ENCODE measurements at places on chromosomes 11 and 22.

DNA sequence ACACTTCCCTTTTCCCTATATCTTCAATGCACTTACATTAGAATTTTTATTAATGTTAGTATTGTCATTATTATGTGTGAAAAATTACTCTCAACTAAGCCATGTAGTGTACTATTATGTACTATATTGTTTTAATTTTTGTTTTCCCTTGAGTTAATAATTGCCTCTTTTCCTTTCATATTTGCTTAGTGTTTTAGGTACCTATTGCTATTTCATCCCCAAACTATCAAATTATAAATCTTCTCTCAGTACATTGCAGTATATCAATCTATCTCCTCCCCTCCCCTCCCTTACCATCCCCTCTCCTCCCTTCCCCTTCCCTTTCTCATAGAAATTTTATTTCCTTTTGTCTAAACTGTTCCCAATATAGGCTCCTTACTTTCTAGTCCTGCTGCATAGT, 12.8 kb upstream of the TENM4 start:
- no peak for DNase-seq

DNA sequence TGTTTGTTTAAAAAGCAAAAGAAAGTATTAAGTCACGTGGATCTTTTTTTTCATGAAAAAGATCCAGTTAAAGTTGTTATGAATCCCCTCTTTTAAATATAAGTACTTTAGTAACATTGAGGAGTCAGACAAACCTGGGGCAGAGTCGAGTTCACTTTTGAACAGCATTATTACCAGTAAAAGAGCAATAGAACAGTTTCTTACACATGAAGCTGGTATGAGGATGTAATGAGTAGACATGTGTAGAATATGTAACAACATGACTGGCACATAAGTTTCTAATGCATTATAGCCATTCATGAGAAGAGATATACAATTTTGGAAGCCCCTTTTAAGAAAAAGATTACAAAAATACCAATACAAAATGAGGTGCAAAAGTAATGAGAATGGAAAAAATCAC, 7.6 kb upstream of the MUC15 start:
- no peak for DNase-seq

DNA sequence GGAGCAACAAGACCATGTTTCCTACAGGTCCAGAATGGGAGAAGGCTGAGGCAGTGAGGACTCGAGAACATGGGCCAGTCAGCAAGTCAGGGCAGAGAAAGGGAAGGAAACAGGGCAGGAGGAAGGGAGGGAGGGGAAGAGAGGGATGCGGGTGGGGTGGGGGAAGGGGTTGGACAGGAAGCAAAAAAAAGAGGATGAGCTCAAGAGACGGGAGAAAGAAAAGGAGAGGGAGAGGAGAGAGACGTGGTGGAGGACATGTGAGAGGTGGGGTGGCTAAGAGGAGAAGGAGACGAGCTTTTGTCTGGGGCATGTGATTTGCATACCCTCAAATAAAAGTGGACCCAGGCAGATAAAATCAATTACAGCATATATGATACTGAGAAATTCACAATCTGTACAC, 389.5 kb upstream of the B3GAT1 start:
- DNase-seq, result no peak

DNA sequence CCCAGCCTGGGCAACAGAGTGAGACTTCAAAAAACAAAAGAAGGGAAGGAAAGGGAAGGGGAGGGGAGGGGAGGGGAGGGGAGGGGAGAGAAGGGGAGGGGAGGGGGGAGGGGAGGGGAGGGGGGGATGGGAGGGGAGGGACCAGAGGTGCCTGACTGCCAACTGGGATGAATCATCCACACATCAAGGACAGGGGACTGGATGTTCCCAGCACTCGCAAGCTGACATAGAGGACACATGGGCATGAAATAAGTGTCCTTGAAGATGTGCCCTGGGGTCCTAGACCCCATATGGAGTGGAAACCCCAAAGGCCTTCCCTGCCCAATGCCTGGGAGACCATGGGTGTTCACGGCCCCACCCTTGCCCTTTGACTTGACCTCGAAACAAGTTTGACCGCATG, 19.8 kb downstream of the TST start:
- no peak for DNase-seq

GRCh38 chr22:49958366-49958921, 2.1 kb upstream of the PIM3 start:
- no peak for DNase-seq

GRCh38 chr22:19884161-19884953, 29.7 kb upstream of the GNB1L start:
- no peak for DNase-seq

- DNase-seq, result no peak
These were observed 599.1 kb downstream of the BRD1 start for GRCh38 chr22:49228431-49229037.

- no peak for DNase-seq
These were observed 124.3 kb downstream of the C11orf58 start for GRCh38 chr11:16862726-16863125.

All from amniotic stem cell (primary cell).